ENCODE measurements at places on chromosomes 13 and 19.

- DNase-seq: no peak
These were observed 92.7 kb downstream of the COL4A2 start for GRCh38 chr13:110399801-110400200.

DNA sequence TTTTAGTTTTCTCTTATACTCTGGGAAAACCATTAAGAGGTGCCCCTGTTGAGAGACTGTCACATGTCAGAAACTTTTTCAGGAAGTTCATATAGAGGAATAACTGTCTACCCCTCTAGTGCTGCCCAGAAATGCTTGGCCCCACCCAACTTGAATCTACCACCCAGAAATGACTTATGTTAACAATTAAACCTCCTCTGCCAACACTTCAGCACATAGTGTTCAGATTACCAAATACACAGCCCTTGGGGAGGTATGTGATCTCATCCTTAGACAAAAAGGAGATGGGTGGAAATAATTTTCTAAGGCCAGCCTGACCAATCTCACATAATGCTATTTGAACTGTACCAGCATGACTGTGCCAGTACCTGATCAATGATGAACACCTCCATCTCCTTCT is 35.6 kb downstream of the CCDC169 start:
- no peak for DNase-seq

- DNase-seq: no peak
These were observed 45.4 kb upstream of the CALM3 start for GRCh38 chr19:46555628-46556280.

DNA sequence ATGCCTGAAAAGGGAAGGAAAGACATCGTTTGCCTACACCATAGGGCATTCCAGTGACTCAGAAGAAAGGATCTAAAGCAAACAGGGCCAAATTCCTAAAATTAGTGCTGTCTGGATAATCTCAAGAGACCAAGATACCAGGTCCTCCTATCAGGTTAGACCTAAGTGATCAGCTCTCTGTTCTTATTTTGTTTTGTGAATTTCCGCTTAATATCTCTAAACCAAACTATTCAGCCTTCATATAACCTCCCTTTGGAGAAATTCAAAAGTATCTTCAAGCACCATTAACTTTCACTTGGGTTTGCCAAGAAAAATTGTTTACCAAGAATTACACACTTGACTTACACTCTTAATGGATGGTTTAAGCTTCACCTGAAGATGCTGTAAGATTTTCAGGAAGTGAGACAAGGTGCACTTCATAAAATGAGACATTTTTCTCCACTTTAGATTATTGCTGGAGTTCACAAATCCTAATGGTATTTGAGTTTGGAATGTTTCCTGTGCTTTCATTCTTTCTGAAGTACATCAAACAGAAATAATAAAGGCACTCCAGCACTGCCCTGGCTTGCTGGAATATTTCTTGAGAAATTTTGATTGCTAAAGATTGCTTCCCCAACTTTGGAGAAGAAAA is 376.1 kb downstream of the LMO7 start:
- DNase-seq: no peak

DNA sequence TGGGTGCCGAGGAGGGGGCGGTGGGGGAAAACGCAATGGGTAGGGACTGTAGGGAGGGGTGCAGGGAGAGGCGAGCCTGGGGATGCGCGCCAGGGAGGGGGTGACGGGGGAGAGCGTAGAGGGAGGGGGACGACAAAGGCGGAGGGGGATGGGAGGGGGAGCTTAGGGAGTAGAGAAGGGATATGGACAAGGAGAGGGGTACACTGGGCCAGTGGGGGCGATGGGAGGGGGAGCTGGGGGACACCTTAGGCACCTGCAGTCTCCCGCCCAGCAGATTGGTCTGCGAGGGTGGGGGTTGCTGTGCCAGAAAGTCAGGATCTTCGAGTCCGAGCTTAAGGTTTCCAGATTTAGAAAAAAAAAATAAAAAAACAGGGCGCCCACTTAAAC is 15.7 kb downstream of the CCDC124 start:
- no peak for DNase-seq

DNA sequence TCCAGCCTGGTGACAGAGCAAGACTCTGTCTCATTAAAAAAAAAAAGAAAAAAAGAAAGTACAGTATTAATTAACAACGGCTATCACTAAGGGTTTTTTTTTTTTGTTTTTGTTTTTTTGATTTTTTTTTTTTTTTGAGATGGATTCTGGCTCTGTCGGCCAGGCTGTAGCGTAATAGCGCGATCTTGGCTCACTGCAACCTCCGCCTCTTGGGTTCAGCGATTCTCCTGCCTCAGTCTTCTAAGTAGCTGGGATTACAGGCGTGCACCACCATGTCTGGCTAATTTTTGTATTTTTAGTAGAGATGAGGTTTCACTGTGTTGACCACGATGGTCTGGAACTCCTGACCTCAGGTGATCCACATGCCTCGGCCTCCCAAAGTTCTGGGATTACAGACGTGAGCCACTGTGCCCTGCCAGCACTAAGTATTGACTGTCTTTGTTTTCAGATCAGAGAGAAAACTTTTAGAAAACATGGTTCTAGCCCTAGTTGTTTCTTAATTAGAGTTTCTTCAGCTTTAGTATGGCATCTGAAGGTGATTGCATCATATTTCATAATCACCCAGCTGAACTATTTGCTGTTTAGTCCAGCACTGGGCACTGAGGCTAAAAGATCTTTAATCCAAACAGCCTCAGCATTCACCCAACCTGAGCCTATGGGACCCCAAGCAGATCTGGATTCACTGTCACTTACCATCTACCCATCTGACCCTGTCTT is 2.7 kb upstream of the GATAD2A start:
- no peak for DNase-seq

DNA sequence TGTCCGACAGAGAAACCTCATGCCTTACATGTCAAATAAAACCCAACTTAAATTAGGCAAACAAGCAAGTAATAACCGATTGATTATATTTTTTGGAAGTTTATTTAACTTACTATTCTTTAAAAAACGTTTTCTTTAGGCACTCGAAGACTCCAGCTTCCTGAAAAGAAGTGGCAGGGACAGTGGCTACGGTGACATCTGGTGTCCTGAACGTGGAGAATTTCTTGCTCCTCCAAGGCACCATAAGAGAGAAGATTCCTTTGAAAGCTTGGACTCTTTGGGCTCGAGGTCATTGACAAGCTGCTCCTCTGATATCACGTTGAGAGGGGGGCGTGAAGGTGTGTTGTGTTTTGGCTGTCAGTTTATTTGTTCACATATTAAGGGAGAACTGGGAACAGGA is 164.4 kb downstream of the LMO7 start:
- no peak for DNase-seq

- DNase-seq: no peak
These were observed 10.5 kb downstream of the ZNF556 start for GRCh38 chr19:2877398-2878331.

DNA sequence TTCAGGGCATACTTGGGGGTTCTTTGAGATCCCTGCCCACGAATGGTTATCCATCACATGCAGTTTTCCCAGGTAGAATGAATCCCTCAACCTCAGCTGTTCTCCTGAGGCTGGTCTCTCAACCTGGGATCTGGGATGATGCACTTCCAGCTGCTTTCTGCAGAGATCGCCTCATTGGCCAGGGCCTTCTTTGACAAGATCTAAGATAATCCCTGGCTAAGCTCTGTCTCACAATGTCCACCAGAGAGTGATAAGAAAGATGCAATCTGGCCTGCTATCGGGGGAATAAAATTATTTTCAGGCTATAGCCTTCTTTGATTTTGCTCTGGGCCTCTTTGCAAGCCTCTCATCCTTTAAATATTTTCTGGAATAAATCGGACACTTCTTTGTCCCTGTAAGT is 1021.1 kb downstream of the EFNB2 start:
- DNase-seq: no peak

GRCh38 chr19:15962319-15962718 is 13.5 kb downstream of the OR10H4 start:
- no peak for DNase-seq

GRCh38 chr13:98032168-98032567 is 78.7 kb downstream of the IPO5 start:
- no peak for DNase-seq

DNA sequence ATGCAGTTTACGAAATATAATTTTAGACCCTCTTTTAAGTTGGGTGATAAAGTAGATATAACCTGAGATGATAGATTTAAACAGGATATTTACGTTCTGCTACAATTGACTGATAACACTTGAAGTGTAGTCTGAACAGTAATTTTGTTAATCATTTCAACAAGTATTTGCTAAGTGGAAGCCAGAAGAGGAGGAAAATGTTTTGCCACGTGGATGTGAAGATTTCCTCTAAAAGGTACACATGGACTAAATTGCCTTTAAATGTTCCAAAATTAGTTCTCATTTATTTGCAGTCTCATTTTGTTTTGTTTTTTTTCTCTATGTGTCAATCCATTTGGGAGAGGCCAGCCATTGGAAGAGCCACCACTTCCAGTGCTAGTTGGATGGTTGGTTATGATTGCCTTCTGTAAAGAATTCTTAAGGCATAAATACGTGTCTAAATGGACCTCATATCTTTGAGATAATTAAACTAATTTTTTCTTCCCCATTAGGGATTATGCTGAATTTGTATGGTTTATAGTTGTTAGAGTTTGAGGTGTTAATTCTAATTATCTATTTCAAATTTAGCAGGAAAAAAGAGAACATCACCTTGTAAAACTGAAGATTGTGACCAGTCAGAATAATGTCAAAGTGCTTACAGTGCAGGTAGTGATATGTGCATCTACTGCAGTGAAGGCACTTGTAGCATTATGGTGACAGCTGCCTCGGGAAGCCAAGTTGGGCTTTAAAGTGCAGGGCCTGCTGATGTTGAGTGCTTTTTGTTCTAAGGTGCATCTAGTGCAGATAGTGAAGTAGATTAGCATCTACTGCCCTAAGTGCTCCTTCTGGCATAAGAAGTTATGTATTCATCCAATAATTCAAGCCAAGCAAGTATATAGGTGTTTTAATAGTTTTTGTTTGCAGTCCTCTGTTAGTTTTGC is 2.8 kb downstream of the MIR17HG start:
- no peak for DNase-seq

DNA sequence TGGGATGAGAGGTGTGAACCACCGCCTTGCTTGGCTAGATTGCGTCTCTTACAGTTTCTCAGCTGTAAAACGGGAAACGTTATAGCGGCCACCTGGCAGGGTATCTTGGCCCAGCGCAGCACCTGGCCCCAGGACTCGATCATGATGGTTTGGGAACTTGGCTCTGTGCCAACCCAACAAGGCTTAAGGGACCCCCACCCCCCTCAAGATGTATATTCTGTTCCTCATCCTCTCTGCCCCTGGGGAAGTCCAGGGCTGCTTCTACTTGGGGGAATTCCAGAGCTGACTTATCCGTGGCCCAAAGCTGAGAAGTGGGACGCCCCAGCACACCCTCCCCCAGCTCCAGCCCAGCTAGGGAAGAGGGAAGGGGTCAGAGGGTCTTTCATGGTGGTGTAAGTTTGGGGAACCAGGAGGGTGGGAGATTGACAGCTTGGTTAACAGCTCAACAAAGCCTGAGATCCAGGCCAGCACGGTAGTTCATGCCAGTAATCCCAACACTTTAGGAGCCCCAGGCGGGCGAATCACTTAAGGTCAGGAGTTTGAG is 695 bp downstream of the ICAM1 start:
- DNase-seq: peak; percentile 75
